ENCODE measurements at places on chromosomes 3 and 15.

DNA sequence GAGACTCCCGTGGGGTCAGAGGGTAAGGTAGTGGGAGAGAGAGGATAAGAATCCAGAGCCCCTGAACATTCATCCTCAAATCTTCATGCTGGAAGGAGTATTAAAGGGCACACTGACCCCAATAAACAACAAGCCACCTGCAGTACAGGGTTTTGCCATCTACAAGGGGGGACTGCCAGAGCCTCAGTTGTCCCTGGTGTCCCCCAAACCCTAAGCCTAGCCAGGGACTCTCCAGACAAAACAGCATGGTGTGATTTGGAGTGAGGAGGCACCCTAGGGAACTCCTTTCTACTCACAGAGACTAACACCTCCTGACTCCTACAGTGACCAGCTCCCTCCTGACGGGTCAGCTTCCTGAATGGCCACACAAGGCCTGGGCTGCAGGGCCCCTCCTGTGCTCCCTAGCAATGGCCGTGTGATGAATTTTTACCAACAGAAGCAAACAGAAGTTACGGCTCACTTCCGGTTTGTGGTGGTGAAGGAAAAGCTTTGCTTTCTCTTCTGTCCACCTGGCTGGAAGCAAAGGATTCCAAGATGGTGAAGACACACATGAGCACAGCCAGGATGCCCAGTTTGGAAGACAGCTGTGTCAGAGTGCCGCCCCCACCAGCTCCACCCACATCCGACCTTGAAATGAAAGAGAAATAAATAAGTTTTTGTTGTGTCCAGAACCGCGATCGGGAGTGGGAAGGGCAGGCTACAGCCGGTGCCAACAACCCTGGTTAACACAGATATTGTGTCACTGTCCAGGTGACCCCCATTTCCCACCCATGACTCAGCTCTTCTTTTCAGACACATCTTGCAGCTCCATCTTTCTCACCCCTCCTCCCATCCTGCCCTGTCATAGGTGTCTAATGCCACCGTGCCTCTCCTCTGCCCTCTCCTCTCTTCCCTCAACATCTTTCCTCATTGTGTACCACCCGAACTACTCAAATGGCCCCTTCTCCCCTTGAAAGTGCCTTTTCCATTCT, 69.6 kb upstream of the ATP13A3 start:
- DNase-seq = no peak

DNA sequence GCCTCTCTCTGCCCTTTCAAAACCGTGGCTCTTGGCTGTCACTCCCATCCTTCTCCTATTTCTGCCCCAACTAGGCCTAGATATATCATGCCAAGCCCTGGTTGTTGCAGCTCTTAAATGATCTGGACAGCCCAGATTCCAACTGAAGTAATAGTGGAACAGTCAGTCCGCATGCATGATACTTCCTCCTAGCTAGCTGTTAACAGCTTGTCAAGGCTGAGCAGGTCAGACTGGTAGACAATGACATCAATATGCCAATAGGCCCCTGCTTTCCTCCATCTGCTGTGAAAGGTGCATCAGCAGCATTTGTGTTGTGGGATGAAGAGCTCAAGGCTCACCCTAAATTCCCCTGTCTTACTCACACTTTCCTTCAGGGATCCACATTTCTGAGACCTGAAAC, 527.7 kb upstream of the TGFBR2 start:
- no peak for DNase-seq

- DNase-seq = no peak
These were observed 23.4 kb upstream of the PPP4R2 start for GRCh38 chr3:72973031-72973723.

GRCh38 chr3:134885877-134886621, 91.0 kb downstream of the EPHB1 start:
- DNase-seq = no peak

GRCh38 chr3:105611304-105612192, 244.8 kb downstream of the ALCAM start:
- no peak for DNase-seq

DNA sequence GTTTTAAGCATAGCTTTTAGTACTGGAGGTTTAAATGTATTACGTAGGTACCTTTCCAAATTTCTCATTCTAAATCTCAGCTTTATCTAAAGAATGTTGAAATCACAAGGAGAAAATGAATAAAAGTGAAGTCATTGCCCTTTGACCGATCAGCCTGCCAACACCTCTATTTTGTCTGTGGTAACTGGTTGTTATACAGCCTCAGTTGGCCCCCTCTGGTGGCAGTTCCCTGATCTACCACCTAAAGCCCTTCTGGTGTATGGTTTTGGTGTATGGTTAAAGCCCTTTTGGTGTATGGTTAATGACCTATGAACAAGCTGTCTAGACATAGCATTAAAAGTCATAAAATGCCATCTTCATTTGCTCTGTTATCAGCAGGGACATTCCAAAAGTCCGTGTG, 378.2 kb upstream of the AZI2 start:
- no peak for DNase-seq

- no peak for DNase-seq
These were observed 4.4 kb downstream of the CYP19A1 start for GRCh38 chr15:51334011-51334451.

DNA sequence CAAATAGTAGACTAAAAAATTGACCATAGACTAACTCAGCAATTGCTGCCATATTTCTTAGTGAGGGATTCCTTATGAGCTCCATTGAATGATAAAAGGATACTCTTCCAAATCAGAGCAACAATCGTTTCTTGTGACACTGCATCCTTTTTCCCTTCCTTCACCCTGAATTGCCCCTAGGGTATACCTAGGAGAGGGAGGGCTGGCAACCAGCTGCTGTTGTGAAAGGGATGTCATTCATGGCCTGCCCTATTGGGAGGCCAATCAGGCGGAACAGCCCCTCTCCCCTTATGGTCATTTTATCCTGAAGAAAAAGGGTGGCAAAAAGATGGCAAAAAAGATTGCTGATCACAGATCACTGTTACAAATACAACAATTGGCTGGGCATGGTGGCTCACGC, 26.3 kb downstream of the B3GNT5 start:
- DNase-seq = no peak

GRCh38 chr3:147651107-147651778, 242.1 kb downstream of the ZIC1 start:
- no peak for DNase-seq

GRCh38 chr15:66897971-66898370, 167.4 kb upstream of the SMAD3 start:
- no peak for DNase-seq

DNA sequence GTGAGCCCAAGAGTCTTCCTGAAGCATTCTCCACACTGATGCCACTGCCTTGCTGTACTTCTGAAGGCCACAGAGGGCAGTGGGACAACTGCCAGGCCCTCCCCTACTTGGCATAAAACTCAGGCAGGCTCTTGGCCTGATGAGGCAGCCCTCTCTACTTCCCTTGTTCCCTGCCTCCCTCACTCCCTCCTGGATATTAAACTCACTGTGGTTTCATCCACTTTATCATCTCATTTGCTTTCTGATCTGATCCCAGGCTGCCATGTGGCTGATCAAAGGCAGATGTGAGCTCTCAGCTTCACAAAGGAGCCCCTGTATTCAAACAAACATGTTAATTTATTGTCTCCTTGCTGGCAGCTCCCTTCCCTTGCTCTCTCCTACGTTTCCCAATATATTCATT, 533.5 kb downstream of the IGSF11 start:
- peak; percentile 46 for DNase-seq

GRCh38 chr3:55702822-55703221, 215.7 kb upstream of the WNT5A start:
- no peak for DNase-seq

DNA sequence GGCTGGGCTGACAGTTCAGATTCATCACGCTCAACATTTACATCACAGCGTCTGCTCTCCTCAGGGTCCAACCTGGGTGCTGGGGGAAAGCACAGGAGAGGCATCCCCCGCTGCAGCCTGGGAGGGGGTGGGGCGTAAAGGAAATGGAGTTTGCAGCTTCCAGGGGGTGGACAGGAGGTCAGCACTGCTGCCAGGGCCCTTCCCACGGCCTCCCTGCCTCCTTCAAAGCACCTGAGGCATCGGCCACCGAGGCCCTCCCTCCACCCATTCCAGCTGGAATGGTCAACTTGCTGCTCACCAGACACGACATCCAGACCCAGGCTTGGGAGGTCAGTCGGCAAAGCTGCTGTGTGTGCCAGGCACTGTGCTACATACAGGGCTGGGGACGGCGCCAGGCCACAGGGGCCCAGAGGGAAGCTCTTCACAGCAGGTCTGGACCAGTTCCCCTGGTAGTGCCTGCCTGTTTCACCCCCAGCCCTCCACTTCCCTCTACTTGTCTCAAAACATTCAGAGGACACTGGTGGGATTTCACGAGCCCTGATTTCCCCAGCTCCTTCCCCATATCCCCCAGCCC, 120.7 kb downstream of the ANP32A start:
- DNase-seq = peak; percentile 21

GRCh38 chr3:108041253-108041652, 49.6 kb downstream of the CD47 start:
- DNase-seq = no peak

DNA sequence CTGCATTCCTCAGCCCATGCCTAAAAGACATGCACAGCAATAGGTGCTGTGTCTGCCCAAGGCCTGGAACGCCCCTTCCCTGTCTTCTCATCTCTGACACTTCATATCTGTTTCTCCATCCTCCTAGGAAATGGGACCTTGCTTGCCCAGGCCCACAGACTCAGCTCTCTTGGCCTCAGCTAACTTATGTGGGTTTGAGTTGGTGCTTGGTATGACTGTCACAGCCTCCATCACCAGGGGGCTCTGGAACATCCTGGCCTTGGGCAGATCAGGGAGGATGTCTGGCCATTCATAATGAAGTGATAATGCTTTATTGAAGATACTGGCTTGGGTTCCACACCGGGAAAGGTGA, 156.7 kb upstream of the SMAD3 start:
- no peak for DNase-seq

GRCh38 chr3:150292891-150293290, 115.2 kb upstream of the TSC22D2 start:
- DNase-seq = no peak

GRCh38 chr15:99509686-99510461, 55.9 kb upstream of the MEF2A start:
- DNase-seq = no peak

DNA sequence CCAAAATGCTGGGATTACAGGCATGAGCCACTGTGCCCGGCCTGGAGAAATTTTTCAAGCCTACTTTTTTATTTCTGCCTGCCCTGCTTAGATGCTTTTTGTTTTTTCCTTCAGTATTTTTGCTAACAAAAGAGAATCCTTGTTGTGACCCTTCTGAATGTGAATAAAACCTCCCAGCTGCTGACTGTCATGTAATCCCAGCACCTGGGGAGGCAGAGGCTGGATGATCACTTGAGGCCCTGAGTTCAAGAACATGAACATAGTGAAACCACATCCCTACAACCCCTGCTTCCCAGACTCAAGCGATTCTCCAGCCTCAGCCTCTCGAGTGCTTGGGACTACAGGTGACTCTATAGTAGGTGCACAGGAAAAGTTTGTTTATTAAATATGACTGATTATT, 84.9 kb downstream of the SOX2 start:
- no peak for DNase-seq

- DNase-seq = no peak
These were observed 49.1 kb downstream of the HCN4 start for GRCh38 chr15:73319460-73320245.

DNA sequence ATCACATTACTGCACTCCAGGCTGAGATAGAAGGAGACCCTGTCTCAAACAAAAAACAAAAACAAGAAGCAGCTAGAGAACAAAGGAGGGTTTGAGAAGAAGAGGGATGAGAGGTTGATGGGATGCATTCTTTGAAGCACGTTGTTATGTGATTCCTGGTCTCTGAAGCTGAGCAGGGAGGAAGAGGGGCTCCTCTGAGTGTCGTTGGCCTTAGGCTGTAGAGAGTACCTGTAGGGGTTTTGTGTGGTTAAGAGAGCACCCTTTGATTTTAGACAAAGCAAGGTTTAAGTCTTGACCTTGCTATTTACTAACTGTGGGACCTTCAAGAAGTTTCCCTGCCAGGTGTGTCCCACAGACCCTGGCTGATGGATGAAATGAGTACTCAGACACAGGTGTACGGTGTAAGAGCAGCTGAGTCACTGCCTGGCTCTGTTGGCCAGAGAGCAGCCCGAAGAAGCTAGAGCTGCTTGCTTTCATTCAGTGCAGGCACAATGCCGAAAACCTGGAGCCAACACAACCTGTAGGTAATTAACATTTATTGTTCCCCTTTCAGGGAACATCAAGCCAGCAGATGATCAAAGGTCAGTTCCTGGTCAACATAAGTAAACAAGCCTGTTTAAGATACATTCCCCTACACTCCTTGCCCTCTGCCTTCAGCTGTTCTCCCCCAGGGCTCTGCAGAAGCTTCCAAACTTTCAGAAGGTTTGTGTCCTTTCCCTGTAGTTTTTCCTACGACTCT, 67.2 kb downstream of the LRRK1 start:
- no peak for DNase-seq

GRCh38 chr15:74315626-74316025, 51.8 kb downstream of the CYP11A1 start:
- DNase-seq = no peak

All from hippocampal formation (tissue), 2 donors.